Bronchial epithelial cell (primary cell): ENCODE measurements at places on chromosomes 12 and 14.

DNA sequence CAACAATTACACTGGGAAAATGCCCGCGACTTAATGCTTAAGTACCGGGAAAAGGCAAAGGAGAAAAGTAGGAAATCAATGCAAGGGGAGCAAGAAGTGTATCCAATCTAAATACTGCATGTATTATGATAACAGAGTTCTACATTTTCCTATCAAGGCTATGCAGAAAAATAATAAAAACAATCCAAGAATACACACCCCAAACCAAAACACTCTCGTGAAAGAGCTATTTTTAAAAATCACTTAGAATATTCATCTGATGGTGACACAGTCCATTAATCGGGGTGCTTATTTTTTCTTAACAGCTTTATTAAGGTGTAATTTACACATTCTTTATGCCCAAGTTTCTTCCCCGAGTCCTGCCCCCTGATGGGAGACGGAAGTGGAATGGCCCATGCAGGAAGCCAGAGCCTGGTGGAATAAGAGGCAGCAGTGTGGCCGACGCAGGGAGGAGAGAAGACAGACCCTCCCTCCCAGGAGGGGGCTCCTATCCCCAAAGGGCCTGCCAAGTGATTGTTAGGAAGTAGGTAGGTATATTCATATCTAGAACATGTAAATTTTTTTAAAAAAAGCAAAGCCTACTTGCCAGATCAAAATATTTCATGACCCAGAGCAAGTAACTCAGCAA is 174.3 kb downstream of the FOXN3 start:
- no peak for DNase-seq

- DNase-seq, result peak; percentile 91
These were observed 51.2 kb downstream of the FIGNL2 start for GRCh38 chr12:51797301-51797700.

DNA sequence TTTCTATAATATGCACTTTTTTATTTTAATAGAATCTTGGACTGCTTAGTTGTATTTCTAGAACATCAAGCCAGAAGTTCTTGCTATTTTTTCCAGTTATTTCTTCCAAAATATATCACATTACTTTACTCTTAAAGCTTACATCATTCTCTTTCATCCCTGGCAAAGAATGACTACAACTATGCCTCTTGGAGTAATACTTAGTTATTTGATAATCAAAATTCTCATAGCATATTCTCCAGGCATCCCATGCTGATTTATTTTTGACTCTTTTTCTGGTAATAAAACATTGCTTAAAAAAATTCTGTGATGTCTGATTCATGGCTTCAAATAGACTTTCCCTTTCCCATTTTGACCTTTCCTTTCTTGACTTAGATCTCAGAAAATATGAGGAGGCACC is 118.7 kb upstream of the TSPAN8 start:
- no peak for DNase-seq

- DNase-seq, result no peak
These were observed 83.2 kb downstream of the SLC38A1 start for GRCh38 chr12:46185686-46186085.

GRCh38 chr14:75372260-75372659 is 55.6 kb upstream of the JDP2 start:
- DNase-seq, result no peak

DNA sequence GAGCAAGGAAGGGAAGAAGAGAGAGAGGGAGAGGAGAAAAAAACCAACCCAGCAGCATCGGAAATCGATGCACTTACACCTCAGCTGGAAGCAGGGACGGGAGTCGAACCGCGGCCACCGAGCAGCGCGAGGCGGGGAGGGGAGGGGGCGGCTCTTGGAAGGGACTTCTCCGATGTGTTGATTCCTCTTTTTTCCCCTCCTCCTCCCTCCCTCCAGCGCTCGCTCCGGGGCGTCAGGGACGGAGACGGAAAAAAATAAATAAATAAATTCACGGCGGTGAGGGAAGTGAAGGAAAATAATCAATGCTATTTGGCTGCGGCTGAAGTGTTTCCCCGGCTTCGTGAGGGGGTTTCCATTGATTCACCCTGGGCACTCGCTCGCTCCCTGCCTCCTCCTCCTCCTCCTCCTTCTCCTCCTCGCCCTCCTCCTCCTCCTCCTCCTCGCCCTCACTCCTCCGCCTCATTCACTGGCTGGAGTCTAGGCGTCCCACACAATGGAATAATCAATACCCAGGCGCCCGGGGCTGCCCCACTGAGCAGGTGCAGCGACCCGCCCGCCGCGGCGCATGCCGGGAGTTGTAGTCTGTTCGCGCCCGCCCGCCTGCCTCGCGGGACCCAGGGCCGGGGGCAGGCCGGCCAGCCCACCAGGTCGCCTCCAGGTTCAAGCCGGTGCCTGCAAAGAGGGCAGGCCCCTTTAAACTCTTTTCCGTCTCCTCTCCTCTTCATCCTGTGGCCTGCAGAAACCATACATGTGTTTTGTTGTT is at the start of gene ZFHX2:
TSS of gene ZFHX2 (minus strand) at position 500 of the 763 bp plus-strand sequence. CDS start 16,440 bp downstream, outside the sequence.
- DNase-seq, result peak; percentile 17

DNA sequence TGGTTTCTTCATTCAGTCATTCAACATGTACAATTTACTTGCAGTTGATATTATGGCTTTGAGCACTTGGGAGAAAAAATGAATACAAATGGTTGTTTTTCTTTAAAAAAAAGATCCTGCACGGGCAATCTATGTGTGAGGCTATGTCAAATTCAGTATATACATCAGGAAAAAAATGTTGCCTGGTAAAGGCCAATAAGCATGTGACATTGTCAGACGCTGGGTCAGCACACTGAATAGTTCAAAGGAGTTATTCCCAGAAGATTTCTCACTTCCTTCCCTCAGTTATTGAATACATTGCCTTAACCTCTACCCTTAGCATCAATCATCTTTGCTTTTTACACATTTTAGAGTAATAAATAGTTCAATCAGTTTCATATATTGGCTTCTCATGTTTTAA is 319.2 kb downstream of the NUAK1 start:
- no peak for DNase-seq
